Esophagus squamous epithelium (tissue), 5 donors: ENCODE measurements at places on chromosomes 1 and 21.

- DNase-seq = no peak
Observed at GRCh38 chr1:19411612-19412011, 73.7 kb downstream of the CAPZB start.

DNA sequence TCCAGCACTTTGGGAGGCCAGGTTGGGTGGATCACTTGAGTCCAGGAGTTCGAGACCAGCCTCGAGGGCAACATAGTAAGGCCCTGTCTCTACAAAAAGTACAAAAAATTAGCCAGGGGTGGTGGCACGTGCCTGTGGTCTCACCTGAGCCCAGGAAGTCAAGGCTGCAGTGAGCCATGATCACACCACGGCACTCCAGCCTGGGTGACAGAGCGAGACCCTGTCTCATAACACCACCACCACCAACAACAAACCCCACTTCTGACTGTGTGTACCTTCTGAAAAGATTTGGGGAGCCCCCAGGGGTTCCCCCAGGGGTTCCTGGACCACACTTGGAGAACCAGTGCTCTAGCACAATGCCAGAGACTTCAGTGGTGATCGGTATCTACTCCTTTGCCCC lies 29.9 kb downstream of the NUAK2 start:
- DNase-seq = no peak

GRCh38 chr1:6197746-6198427 lies 1.5 kb downstream of the RPL22 start:
- no peak for DNase-seq

DNA sequence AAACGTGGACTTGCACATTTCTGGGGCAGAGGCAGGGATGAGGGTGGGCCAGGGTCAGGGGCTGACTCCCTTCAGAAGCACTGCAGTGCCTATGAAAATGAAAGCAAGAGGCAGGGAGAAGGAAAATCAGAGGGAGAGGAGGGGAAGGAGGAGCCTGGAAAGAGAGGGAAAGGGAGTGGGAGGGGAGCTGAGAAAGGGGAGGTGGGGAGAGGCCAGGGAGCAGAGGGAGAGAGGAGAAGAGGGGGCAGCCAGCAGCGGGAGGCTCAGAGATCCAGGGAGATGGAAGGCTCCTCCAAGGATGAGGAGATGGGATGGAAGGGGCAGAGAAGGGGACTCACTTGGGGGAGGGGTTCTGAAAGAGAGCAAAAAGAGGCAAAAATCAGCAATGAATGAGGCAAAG lies 96.3 kb upstream of the KLHDC7A start:
- no peak for DNase-seq

GRCh38 chr1:176602388-176603004 lies 139.5 kb downstream of the PAPPA2 start:
- DNase-seq = no peak

- no peak for DNase-seq
Observed at GRCh38 chr1:7299329-7299799, 471.7 kb upstream of the VAMP3 start.

GRCh38 chr1:238892612-238893011 lies 493.8 kb upstream of the CHRM3 start:
- no peak for DNase-seq

DNA sequence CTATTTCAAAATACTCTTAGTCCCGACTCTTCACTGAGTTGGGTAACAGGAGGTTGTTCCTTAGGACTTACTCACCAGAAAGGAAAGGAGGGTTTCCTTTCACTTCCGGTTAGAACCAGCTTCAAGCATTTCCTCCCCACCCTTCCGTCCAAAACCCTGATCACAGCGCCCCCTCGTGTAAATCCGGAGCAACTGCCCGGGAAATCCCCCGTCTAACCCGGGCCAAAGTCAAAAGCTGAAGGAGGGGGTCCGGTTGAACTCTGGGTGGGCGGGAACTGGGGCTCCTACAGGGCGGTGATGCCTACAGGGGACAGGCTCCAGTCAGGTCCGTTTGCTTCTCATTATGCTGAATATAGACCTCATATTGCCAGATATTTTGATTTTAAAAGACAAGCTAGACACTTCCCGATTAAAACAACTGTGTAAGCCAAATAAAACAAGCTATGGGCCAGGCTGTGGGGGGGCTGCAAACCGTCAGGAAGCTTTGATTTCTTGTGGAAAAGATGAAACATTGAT lies 15.0 kb upstream of the MTARC2 start:
- peak; percentile 13 for DNase-seq

- no peak for DNase-seq
Observed at GRCh38 chr1:112514901-112515300, 6.1 kb downstream of the WNT2B start.

- no peak for DNase-seq
Observed at GRCh38 chr1:70656361-70656760, 245.3 kb downstream of the CTH start.

DNA sequence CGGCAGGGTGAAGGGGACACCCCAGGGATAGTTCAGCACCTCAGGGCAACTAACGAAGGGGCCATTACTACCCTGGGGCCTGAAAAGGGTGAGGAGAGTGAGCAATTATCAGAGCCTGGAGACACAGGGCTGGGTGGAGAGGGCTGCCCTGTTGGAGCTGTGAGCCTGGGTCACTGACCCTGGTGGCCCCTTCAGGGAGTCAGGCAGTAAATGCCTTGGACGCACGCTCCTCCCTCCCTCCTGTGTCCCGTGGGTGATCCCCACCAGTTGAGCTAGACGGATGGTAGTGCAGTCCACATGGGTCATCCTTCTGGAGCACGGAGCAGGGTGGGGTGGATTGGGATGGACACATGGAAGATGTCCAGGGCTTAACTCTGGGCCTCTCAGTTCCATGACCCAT lies 305.3 kb downstream of the PTPRU start:
- DNase-seq = no peak

GRCh38 chr1:206513312-206514111 lies 6.2 kb downstream of the RASSF5 start:
- no peak for DNase-seq

- DNase-seq = no peak
Observed at GRCh38 chr1:4109628-4109940, 209.5 kb upstream of the C1orf174 start.
